Stimulated activated CD8-positive, alpha-beta memory T cell treated with anti-CD3 and anti-CD28 coated beads, Interleukin-4, amount 100 ng/mL, for 4 hours (primary cell): ENCODE measurements at places on chromosomes 3 and 15.

DNA sequence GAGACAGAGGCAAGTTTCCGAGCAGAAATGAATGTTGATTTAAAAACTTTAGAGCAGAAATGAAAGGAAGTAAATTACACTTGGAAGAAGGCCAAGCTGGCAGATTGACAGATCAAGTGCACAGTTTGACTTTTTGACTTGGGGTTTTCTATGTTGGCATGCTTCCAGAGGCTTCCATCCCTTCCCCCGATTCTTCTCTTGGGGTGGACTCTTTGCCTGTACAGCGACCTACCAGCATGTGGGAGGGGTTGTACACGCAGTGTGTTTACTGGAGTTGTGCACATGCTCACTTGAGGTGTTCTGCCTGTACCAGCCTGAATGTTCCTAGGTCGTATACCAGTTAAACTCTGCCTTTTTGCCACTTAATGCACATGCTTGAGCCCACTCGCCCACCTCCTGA, 701.5 kb upstream of the GBE1 start:
- DNase-seq = no peak

GRCh38 chr3:115227461-115227860, 80.4 kb upstream of the ZBTB20 start:
- no peak for DNase-seq

DNA sequence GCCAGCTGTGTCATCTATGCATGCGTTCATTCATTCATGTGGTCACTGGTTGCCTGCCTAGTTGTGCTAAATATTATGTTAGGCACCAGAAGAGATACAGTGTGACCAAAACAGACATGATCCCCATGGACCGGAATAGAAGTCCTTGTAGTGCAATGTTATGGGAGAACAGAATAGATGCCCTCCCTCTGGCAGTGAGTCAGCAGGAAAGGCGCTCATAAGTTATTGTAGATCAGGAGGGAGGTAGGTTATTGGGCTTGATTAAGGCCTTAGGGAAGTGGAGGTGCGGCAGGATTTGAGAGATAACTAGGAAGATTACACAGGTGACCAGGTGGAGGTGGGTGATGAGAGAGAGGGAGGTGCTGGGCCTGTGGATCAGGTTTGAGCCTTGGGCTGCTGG, 5.2 kb downstream of the MCTP2 start:
- no peak for DNase-seq

DNA sequence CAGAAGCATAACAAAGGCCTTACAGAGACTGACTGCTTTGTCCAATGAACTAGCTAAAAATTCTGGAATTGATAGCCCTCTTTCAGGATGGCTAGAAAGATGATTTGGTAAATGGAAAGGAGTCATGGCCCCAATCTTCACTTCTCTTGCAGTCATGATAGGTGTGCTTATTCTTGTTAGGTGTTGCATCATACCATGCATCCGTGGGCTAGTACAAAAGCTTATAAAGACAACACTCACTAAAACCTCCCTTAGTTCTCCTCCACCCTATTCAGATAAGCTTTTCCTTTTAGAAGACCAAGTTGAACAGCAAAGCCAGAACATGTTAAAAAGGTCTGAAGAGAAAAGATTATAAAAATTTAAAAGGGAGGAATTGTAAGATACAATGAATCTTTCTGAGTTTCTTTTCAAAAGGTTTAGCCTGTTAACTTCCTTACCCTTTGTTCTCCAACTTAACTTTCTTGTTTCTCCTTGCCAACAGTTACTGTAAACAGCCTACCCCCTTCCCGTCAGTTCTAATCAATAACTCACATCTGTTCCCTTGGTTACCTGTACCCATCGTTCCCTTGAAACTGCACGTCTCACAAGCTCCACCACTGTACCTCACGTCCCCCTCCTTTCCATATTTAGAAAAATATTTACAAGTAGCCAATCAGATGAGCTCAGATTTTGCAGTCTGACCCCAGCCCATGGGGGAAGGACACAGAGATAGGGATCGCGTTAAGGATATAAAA, 105.8 kb downstream of the ZBBX start:
- DNase-seq = no peak

DNA sequence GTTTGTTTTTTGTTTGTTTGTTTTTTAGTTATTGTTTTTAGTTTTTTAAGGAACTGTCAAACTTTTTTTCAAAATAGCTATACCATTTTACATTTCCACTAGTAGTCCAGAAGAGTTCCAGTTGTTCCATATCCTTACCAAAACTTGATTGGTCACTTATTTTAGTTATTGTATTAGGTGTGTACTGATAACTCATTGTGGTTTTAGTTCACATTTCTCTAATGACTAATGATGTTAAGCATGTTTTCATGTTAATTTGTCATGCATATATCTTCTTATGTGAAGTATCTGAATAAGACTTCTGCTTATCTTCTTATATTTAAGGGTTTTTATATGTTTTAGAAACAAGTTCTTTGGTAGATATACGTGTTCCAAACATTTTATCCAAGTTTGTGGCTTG, 89.5 kb downstream of the CD200R1L start:
- DNase-seq = no peak

- DNase-seq = no peak
Measured at GRCh38 chr15:75436881-75437280, 14.6 kb downstream of the SIN3A start.

- no peak for DNase-seq
Measured at GRCh38 chr15:73897441-73898261, 24.3 kb downstream of the TBC1D21 start.

GRCh38 chr3:35832140-35832571, 192.8 kb downstream of the ARPP21 start:
- DNase-seq = no peak

DNA sequence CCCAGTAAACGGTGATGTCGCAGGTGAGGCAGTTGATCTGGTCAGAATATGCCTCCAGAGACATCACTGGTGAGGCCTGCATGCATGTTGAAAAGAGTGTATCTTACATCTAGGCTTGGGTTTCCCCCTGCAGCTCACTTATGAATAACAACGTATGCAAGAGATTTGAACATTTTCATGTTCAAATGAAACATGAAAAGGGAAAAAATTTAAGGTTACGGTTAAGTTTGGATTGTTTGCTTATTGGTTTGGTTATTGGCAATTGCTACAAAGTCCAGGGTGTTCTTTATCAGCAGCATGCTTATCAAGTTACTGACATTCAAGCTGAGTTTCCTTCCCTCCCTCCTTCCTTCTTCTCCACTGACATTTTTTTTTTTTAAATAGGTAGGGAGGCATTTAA, 123.2 kb downstream of the IGF1R start:
- no peak for DNase-seq

DNA sequence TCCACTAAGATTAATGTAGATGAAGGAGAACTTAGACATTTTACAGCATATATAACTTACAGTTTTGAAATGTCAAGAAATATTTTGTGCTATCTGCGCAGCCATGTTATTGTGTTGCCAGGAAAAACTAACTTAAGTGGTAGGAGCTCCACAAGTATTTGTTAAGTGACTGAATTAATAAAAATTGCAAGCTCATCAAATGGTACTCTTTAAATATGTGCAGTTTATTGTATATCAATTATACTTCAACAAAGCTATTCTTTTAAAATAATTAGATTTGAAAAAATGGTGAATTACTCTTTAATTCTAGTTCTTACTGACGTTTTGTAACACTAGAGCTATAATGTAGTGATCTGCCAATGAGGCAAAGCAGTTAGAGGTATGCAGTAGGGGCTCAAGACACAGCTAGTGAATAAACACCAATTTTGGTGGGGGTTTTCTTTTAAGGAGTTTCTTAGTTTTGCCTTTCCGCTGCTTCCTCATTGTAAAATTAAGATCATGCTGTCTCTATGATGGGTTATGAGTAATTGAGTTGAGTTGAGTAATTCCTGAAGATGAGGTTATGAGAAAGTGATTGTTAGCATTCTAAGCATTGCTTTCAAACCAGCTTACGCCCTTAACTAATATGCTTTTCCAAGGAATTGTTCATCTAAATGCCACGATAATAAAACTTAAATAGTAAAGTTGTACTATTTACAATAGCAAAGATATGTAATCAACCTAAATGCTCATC, 10.9 kb upstream of the LXN start:
- no peak for DNase-seq

- DNase-seq = no peak
Measured at GRCh38 chr3:161070980-161071663, 34.0 kb downstream of the B3GALNT1 start.

DNA sequence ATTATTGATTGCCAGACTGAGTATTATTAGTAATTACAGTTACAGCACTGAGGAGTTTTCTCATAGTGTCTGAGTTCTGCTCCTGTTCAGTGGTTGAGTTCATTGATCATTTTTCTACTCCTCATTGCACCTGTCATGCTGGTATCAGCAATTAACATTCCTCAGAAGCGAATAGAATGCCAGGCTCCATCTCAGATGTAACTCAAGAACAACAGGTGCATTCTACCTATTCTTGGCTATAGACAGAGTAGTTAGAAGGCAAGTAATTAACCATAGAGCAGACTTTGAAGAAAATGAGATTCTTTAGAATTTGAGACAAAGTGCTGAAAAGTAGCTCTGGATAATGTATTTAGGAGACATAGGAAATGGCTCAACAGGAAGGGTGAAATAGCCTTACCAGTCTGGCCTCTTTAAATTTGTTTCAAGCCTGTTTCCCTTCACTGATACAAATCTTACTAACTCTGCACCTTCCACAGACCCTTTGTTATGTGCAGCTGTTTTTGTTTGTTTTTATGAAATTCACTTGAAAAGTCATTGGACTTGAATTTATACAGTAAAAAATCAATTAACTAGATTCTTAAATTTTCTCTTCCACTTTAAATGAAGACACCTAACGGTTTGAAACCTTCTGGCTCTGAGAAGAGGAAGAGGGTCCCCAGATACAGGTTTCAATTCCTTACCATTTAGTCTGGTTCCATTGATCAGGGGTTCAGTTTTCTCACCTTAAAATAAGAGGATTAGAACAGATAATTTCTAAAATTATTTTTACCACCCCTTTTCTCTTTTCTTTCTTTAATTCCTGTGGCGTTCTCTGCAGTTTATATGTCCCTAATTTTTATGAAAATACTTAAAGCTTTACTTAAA, 109.6 kb downstream of the FNDC3B start:
- no peak for DNase-seq

- no peak for DNase-seq
Measured at GRCh38 chr3:126307591-126308393, 49.4 kb downstream of the KLF15 start.

DNA sequence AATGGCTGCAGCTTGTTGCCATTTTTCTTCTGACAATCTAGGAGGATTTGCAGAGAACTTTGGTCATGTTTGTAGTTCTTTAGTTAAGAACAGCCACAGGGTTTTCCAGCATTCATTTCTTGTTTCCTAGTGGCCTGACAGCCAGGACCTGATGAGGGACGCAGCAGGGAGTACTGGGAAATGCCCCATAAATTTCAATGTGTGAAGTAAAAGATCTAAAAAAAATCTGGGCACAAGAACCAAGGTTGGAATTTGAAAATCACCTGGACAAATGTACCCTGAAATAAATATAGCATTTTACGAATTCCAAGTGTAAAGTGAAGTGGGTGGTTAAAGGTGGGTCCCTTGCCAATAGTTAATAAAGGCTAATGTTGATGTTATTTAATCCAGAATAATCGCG, 195.0 kb downstream of the ZIC1 start:
- DNase-seq = no peak

DNA sequence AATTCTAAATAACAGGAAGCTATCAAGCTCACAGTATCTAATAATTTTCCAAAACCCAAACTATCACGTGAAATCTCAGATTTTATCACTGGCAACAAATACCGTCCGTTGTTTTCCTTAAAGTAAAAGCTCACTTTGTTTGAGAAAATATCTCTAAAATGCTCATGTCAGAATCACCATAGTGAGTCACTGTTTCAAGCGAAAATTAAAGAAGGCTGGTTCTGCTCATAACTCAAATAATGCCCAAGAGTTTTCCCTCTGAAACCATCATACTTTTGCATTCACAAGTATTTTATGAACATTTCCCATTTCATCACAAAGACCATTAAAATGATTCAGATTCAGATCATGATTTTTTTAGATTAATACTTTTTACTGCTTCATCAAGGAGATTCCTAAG, 50.6 kb downstream of the TBL1XR1 start:
- no peak for DNase-seq

GRCh38 chr3:8201886-8202285, 299.7 kb upstream of the LMCD1 start:
- no peak for DNase-seq

DNA sequence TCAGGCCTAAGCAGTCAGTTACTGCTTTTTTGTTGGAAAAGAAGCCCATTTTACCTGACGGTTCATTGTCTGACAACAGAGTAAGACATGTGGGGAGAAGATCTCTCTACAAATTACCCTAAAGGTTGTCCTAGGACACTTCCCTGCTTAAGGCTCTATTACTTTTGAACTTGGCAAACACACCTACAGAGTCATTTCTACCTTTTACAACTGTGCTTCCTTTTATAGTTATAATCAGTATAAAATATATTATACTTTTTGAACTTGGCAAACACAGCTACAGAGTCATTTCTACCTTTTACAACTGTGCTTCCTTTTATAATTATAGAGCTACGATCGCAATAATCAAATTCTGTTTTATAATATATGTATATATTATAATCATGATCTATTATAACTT, 215.0 kb downstream of the TPRG1 start:
- DNase-seq = no peak
